ENCODE measurements at places on chromosomes 6 and 20. TPM values are rescaled to one million over a fixed set of nuclear protein-coding genes. Genes with fewer than 3 reads are reported as not detected.

The TAF8 gene
- 27.8 TPM for total RNA-seq

DNA sequence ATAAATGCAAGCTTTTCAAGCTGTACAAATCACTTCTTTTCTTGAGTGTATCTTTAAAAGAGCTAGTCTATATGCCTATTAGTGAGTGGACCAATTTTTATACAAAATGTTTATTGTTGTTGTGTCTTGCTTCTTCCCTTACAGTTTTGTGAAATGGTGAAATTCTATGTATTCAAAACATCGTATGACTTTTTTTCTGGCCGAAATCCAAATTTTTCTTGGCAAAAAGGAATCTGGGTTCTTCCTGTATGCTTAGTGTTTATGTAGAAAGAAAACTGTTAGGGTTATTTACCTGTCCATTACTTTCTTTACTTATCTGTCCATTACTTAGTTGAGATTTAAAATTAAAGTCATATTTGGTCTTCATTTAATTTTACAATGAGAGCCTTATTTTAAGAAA is 153.9 kb downstream of the MMS22L start:
- no peak for DNase-seq

DNA sequence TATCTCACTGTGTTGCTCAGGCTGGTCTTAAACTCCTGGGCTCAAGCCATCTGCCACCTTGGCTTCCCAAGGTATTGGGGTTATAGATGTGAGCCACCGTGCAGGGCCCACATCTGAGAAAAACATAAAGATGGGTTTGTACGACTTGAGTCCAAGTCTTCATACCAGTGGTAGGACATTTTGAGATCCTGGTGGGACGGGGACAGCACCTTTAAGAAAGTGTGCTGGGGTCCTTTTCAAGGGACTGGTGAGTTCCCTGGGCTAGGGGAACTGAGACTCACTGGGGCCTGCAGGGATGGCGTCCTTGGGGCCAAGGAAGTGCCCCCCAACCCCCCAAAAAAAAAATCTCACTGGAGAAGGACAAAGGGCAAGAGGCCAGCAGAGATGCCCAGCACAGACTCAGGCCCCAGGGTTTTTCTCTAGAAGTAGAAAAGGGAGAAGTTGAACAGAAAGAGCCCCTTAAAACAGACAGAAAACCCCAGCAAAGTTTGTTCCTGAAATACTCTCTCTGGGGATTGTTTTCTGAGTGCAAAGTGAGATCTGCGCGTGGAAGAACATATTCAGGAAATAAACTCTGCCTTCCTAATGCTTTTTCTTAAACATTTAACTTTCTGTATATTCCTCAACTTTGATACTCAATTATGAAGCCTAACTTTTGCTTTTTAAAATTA is 10.7 kb downstream of the OSBPL2 start:
- DNase-seq = no peak

DNA sequence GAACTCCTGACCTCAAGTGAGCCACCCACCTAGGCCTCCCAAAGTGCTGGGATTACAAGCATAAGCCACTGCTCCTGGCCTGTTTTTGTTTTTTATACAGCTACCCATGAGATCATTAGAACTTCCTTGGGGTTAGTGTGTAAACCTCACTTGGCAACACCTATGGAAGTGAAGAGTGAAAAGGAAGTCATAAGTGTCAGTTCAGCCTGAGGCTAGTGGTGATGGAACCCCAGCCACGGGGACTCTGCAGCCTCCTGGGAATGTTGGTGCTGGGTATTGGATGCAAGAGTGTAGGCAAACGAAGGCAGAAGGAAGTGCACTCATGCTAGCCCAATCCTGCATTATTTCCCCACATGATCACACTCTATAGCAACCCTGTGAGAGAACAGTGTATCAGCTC is 33.6 kb upstream of the FUCA2 start:
- DNase-seq = no peak

Measured in H4 (cell line).